Sigmoid colon (tissue), 7 donors: ENCODE measurements at places on chromosomes 7 and 10. TPM values are rescaled to one million over a fixed set of nuclear protein-coding genes. Genes with fewer than 3 reads are reported as not detected.

DNA sequence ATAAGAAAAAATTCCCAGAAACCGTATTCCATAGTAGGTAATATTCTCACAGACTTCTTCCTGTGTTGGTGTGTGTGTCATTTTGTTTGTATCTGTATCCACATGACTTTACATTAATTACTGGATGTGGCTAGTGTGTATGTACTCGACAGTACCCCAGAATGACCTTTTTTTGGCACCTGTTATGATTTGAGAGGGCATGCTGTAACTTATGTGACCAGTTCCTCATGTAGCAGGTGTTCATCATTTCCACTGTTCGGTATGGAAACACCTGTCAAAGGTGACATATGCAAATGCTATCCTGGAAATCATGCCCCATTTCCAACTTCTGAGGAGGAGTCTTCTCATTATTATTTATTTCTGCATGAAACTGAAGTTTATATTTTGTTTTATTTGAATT is 89.3 kb downstream of the ZMYND11 start:
- H3K4me3 ChIP-seq = no peak overlapping the region
- H3K27ac ChIP-seq = no peak overlapping the region
- no peaks in the 10 kb centered on the region for H3K4me1 ChIP-seq
- no peaks in the 10 kb centered on the region for H3K27me3 ChIP-seq
- DNase-seq = no peak
- H3K36me3 ChIP-seq = no peaks in the 10 kb centered on the region

DNA sequence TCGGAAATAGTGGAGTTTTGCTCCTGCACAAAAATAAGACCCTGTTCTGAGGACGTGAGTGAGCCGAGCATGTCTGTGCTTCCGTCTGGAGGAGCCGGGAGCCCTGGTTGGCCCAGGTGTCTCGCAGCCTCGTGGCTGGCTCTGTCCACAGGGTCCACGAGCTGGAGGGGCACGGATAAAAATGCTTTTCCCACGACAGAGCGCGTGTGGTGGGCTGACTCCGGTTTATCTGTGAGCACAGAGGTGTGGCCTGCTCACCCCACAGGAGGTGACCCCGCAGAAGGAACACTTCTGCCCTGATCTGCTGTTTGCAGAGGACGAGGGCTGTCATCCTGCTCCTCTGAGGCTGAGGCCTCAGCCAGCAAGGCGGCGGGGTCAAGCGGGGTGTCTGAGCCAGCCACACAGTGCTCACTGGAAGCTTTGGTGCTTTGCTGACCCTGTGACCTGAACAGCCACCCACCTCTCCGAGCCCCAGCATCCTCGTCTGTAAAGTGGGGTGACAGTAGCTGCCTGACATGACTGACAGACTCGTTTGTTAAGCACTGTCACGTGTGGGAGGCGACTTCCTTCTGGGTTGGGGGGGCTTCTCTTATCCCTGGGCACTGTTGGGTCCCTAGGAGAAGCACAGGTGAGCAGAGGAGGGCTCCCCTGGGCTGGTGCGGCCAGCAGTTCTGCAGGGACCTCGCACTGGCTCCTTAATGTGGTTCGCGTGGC is 162.5 kb downstream of the DNAJB6 start:
- H3K4me3 ChIP-seq = no peak overlapping the region
- H3K36me3 ChIP-seq = no peaks in the 10 kb centered on the region
- peak; percentile 37 for DNase-seq

DNA sequence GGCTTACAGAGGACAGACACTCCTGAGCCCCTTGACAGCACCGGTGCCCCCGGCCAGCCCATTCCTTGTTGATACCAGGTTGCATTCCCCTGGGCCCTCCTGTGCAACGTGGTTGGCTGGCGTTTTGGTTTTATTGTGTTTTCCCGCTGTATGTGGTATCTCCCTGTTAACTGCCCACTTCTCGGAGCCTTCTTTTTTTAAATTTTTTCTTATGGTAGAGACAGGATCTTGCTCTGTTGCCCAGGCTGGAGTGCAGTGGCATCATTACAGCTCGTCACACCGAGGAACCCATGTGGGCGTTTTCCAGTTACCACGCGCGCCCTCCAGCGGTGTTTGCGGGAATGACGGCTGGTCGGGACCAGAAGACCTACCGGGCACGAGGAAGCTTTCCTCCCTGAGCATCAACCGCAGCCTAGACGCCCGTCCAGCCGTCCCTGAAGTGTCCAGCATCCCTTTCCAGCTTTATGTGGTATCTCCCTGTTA is 16.9 kb upstream of the ZFAND2A start:
- no peaks in the 10 kb centered on the region for H3K27me3 ChIP-seq
- DNase-seq = no peak
- no peaks in the 10 kb centered on the region for H3K36me3 ChIP-seq
- H3K27ac ChIP-seq = no peak overlapping the region
- H3K4me1 ChIP-seq = peaks cover 11% of the 10 kb centered on the region

DNA sequence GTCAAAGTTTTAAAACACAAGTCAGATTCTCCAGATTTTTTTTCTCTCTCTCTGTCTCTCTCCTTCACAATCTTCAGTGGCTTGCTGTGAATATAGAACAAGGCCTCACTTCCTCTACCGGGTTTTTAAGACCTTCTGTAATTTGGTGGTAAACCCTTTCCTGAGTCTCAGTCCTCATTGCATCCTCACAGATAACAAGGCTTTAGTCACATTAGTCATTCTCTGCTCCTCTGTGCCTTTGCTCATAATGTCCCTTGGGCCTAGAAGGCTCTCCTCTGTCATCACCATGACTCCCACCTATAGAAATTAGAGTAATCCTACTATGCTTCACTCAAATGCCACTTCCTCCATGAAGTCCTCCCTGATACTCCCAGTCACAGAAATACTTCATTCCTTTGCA is 172.7 kb upstream of the HPS1 start:
- peak overlapping the region; percentile 68 for H3K27ac ChIP-seq
- H3K4me3 ChIP-seq = no peak overlapping the region
- H3K27me3 ChIP-seq = no peaks in the 10 kb centered on the region
- DNase-seq = no peak
- no peaks in the 10 kb centered on the region for H3K36me3 ChIP-seq
- H3K4me1 ChIP-seq = no peaks in the 10 kb centered on the region

DNA sequence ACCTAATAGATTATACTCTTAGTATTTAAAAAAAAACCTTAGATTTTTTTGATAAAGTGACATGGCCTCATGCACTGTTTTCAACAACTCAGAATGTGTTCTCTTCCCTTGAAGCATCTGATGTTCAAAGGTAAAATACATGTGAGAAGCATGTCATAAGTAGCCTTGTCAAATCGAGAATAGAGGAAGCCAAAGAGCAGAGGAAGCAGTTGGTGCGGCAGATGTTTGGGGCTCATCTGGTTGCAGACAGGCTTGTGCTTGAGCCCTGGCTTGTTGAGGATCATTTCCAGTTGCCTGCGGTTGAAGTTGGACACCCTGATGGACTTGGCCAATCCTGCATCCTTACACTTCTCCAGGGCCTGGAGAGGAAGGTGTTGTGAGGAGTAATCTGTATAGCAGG is 59.2 kb downstream of the AKR1E2 start:
- no peak overlapping the region for H3K27ac ChIP-seq
- DNase-seq = no peak
- no peaks in the 10 kb centered on the region for H3K27me3 ChIP-seq
- no peaks in the 10 kb centered on the region for H3K4me1 ChIP-seq
- H3K4me3 ChIP-seq = no peak overlapping the region

DNA sequence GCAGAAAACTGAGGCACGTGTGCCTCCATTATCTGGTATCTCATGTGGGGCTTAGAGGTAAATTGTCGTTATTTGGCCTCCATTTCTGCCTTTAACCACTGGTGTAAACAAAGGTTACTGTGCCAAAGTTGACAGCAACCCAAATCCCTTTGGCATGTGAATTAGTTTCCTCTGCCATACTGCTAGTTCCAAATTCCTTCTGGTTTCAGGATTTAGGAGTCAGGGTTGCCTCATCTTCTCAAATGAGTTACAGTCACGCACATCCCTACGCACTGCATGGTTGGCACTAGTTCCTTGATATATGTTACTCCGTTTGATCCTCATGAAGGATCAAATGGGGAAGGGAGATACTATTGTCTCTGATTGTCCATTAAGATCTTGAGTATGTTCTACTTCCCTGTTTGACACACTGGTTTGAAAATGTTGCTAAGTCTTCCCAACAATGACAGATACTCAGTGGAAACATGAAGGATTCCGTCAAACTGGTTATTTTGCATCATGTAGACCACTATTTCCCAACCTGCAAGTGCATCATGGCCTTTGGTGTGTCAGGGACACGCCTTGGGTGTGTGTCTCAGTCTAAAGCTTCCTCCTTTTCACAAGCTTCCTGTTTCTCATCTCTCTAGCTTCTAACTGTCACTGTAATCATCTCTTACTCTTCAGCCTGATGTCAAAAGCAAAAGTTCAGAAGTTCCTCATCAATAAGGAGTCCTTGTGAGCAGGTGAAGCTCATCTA is at the start of gene LIPN:
LIPN (plus strand) TSS at position 655 of the 736 bp plus-strand sequence. CDS start 1,386 bp downstream, outside the sequence.
- H3K4me1 ChIP-seq = no peaks in the 10 kb centered on the region
- H3K27ac ChIP-seq = no peak within 1 kb of the TSS
- H3K4me3 ChIP-seq = no peak within 1 kb of the TSS
- H3K27me3 ChIP-seq = no peaks in the 10 kb centered on the region
- DNase-seq = peak; percentile 48
- no peaks in the 10 kb centered on the region for H3K36me3 ChIP-seq

Gene ZNF138
- 26.0 TPM for total RNA-seq

GRCh38 chr7:158068853-158069252 is 518.8 kb downstream of the PTPRN2 start:
- no peak overlapping the region for H3K4me3 ChIP-seq
- H3K27ac ChIP-seq = no peak overlapping the region
- no peaks in the 10 kb centered on the region for H3K27me3 ChIP-seq
- no peaks in the 10 kb centered on the region for H3K4me1 ChIP-seq

DNA sequence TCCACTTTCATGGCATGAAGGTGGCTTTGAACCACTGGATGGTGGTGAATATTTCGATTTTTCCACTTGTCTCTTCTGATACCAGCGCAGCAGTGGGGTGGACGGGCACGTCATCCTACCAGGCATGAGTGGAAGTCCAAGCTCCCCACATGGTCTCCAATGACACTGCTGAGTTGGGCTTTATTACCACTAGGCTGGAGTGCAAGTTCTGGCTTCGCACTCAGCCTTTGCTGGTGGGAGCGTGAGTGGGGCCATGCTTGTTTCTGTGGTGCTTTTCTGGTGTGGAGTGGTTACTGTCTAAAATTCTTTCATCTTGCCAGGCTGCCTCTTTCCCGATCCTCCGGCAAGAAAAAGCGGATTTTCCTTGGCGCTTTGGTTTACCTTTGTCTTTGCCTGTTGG is 70.1 kb upstream of the SDK1 start:
- H3K4me1 ChIP-seq = no peaks in the 10 kb centered on the region
- H3K27ac ChIP-seq = no peak overlapping the region
- H3K27me3 ChIP-seq = no peaks in the 10 kb centered on the region
- H3K36me3 ChIP-seq = no peaks in the 10 kb centered on the region
- DNase-seq = no peak

Gene NPFFR1
- total RNA-seq = not detected

GRCh38 chr7:95054386-95054785 is 147.0 kb downstream of the PPP1R9A start:
- no peak for DNase-seq
- H3K36me3 ChIP-seq = no peaks in the 10 kb centered on the region
- H3K27ac ChIP-seq = no peak overlapping the region
- H3K27me3 ChIP-seq = no peaks in the 10 kb centered on the region
- peaks cover 10% of the 10 kb centered on the region for H3K4me1 ChIP-seq

GRCh38 chr10:17144757-17145156 is 15.1 kb upstream of the CUBN start:
- H3K4me1 ChIP-seq = no peaks in the 10 kb centered on the region
- H3K27ac ChIP-seq = no peak overlapping the region
- no peaks in the 10 kb centered on the region for H3K27me3 ChIP-seq
- H3K36me3 ChIP-seq = no peaks in the 10 kb centered on the region

Gene PNLIPRP3
- total RNA-seq = 0.54 TPM

GRCh38 chr7:50466815-50467585 is 16.9 kb upstream of the FIGNL1 start:
- peaks cover 9% of the 10 kb centered on the region for H3K4me1 ChIP-seq
- no peak for DNase-seq
- H3K4me3 ChIP-seq = no peak overlapping the region

- no peak for DNase-seq
- H3K4me3 ChIP-seq = peak overlapping the region; percentile 93
- H3K27ac ChIP-seq = peak overlapping the region; percentile 99
- H3K27me3 ChIP-seq = no peaks in the 10 kb centered on the region
- H3K4me1 ChIP-seq = peaks cover 10% of the 10 kb centered on the region
- H3K36me3 ChIP-seq = peaks cover 16% of the 10 kb centered on the region
Observed at GRCh38 chr7:139341776-139342226, 664 bp downstream of the FMC1 start.

Gene TDRD1
- total RNA-seq = under 0.01 TPM

- no peaks in the 10 kb centered on the region for H3K4me1 ChIP-seq
- H3K27me3 ChIP-seq = no peaks in the 10 kb centered on the region
- H3K36me3 ChIP-seq = no peaks in the 10 kb centered on the region
- DNase-seq = no peak
Observed at GRCh38 chr7:139562961-139563565, 39.6 kb downstream of the CLEC2L start.

Gene STEAP4
- total RNA-seq = 12.7 TPM

Gene RET
- 5.4 TPM for total RNA-seq

DNA sequence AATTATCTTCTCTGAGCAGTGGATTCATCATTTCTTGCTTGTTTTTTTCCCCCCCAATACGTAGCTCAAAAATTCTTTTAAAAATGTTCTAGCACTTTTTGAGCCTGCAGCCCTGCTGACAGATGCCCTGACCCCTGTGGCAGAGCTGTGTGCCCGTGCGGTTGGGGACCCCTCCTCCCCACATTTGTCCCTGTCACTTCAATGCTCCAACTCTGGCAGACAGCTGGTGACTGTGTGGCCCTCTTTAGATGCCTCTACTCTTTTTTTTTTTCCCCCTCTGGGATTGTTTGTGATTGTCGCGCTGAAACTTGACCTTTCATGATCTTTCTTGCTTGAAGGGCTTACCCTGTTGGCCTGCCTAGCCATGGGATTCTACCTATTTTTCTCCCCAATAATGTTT is 214.1 kb downstream of the TMEM178B start:
- no peaks in the 10 kb centered on the region for H3K27me3 ChIP-seq
- DNase-seq = no peak
- H3K4me1 ChIP-seq = no peaks in the 10 kb centered on the region
- H3K36me3 ChIP-seq = no peaks in the 10 kb centered on the region
- no peak overlapping the region for H3K4me3 ChIP-seq
- no peak overlapping the region for H3K27ac ChIP-seq

GRCh38 chr10:92222603-92223262 is 68.1 kb downstream of the CPEB3 start:
- H3K27me3 ChIP-seq = no peaks in the 10 kb centered on the region
- no peaks in the 10 kb centered on the region for H3K4me1 ChIP-seq
- H3K36me3 ChIP-seq = no peaks in the 10 kb centered on the region

GRCh38 chr10:95346715-95347401 is 56.1 kb upstream of the PDLIM1 start:
- no peaks in the 10 kb centered on the region for H3K27me3 ChIP-seq
- H3K36me3 ChIP-seq = peaks cover 94% of the 10 kb centered on the region
- peak overlapping the region; percentile 60 for H3K27ac ChIP-seq
- peaks cover 38% of the 10 kb centered on the region for H3K4me1 ChIP-seq
- no peak for DNase-seq

- peak overlapping the region; percentile 90 for H3K27ac ChIP-seq
- no peaks in the 10 kb centered on the region for H3K36me3 ChIP-seq
- no peaks in the 10 kb centered on the region for H3K27me3 ChIP-seq
- no peak for DNase-seq
Observed at GRCh38 chr10:23094786-23095403, 484 bp upstream of the MSRB2 start.
